ENCODE measurements at places on chromosomes 6 and 20. TPM values are rescaled to one million over a fixed set of nuclear protein-coding genes. Genes with fewer than 3 reads are reported as not detected.

- no peak for DNase-seq
- peaks cover 6% of the 10 kb centered on the region for H3K27me3 ChIP-seq
- H3K4me3 ChIP-seq: no peak overlapping the region
- no peak overlapping the region for H3K27ac ChIP-seq
Measured at GRCh38 chr20:10902174-10902573, 228.4 kb upstream of the JAG1 start.

GRCh38 chr20:46997187-46997586 is 102.5 kb downstream of the EYA2 start:
- H3K36me3 ChIP-seq: no peaks in the 10 kb centered on the region
- H3K27ac ChIP-seq: no peak overlapping the region
- no peak for DNase-seq
- no peak overlapping the region for H3K4me3 ChIP-seq
- H3K27me3 ChIP-seq: peaks cover 11% of the 10 kb centered on the region

DNA sequence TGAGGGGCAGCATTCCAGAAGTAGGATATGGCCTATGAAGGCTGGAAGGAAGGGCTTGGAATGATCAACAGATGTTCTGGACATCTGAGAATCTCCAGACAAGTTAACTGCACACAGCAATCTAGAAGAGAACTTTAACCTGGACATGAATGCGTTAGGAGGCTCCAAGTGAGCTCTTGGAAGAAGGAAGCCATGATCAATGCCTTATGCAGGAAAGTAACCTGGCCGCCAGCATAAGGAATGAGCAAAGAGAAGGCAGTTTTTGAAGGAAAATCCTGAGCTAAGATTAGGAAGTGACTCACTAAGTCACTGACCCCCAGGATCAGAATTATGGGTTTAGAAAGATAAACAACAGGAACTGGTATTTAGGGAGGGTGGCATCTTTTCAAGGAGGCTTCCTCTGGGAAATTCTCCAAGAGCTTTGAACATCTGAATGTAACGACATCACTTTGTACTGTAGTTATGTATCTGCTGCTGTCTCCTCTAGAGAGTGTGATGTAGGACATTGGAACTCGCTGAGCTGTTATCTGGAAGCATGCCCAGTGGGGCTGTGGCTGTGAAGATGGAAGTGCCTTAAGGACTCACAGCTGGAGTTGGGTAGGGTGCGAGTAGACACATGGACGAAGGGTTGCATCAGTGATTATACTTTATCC is 236.8 kb downstream of the PACRG start:
- H3K4me1 ChIP-seq: no peaks in the 10 kb centered on the region
- H3K27ac ChIP-seq: no peak overlapping the region
- DNase-seq: no peak
- no peaks in the 10 kb centered on the region for H3K27me3 ChIP-seq
- H3K36me3 ChIP-seq: no peaks in the 10 kb centered on the region

- no peaks in the 10 kb centered on the region for H3K36me3 ChIP-seq
- H3K27me3 ChIP-seq: peaks cover 5% of the 10 kb centered on the region
- DNase-seq: no peak
- H3K27ac ChIP-seq: no peak overlapping the region
Measured at GRCh38 chr20:46810448-46811223, 84.0 kb upstream of the EYA2 start.

Gene BCAS1
- total RNA-seq: 0.81 TPM
